ENCODE measurements at places on chromosomes 2 and 18.

GRCh38 chr2:123359636-123360035 lies 665.5 kb upstream of the CNTNAP5 start:
- no peak for DNase-seq

DNA sequence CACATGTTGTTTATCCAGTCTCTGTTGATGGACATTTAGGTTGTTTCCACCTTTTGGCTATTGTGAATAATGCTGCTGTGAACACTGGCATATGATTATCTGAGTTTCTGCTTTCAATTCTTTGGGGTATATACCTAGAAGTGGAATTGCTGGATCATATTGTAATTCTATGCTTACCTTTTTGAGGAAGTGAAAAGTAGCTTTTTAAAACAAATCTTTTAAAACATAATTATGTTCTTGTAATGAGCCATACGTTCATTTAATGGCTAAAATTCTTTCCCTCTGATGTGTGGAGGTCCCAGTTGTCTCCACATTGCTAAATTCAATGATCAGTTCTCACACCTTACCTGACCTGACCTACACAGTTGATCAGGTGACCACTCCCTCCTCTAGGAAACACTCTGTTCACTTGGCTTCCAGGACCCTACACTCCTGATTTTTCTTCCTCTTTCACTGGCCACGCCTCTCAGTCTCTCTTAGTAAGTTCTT lies 27.8 kb upstream of the SERTAD2 start:
- DNase-seq = no peak

DNA sequence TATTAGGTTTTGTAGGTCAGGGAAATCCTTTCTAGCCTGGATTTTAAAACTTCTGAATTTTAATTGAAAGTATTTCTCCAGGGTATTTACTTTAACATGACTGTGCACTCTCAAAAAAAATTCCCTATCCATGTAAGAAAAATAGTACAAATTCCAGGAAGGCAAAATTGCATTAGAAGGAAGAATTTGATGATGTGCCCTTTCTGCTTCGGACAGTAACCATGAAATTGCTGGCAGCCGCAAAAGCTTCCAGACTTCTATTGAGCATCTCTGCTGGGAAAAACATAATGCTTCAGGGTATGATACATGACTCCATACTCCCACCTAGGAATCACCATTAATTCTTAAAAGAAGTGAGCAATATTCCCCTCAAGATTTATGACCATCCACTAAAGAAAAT lies 17.2 kb upstream of the KLF7 start:
- DNase-seq = no peak

DNA sequence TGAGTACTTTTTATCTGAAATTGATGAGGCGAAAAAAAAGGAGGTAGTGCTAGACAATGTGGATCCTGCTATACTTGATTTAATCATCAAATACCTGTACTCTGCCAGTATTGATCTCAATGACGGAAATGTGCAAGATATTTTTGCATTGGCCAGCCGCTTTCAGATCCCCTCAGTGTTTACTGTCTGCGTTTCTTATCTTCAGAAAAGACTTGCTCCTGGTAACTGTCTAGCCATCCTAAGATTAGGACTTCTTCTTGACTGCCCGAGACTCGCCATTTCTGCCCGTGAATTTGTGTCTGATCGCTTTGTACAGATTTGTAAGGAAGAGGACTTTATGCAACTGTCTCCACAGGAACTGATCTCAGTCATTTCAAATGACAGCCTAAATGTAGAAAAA lies 453 bp downstream of the KLHL41 start:
- DNase-seq = no peak

GRCh38 chr2:112185131-112185530 lies 46.9 kb downstream of the FBLN7 start:
- no peak for DNase-seq

DNA sequence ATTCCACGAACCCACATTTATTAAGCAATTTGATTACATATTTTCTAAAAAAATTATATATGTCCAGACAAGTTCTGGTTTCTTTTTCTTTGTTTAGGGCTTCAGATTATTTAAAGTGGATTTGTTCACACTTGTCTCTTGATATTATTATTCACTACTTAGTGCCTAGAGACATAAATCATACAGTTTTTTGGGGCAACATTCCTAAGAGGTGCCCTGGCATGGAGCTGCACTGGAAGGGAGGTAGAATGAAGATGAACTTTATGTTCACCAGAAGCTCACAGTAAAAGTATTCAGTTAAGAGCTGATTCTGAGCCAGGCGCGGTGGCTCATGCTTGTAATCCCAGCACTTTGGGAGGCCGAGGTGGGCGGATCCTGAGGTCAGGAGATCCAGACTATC lies 762.7 kb upstream of the TMEFF2 start:
- no peak for DNase-seq

GRCh38 chr2:223047260-223047761 lies 4.7 kb upstream of the KCNE4 start:
- DNase-seq = no peak

DNA sequence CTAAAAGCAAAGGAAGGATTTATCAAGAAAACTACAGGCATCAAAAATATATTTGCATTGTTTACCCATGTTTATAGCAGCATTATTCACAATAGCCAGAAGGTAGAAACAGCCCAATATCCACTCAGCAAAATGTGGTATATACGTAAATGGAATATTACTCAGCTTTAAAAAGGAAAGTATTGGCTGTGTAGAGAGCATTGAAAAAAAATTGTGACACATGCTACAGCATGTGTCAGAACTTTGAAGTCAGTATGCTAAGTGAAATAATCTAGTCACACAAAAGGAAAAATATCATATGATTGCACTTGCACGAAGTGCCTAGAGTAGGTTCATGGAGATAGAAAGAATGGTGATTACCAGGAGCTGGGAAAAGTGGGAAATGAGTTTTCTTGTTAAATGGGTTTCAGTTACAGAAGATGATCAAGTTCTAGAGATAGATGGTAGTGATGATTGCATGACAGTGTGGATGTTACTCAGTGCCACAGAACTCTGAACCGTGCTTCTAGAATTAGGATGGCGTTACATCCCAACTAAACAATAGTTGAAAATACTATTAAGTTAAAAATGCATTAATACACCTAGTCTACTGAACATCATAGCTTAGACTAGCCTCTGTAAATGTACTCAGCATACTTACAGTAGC lies 20.1 kb downstream of the ANKRD12 start:
- no peak for DNase-seq

All from NCI-H748 treated with DMSO at 0.1 percent for 48 hours (cell line).